Endothelial cell of umbilical vein (primary cell): ENCODE measurements at places on chromosomes 3 and 15. TPM values are rescaled to one million over a fixed set of nuclear protein-coding genes. Genes with fewer than 3 reads are reported as not detected.

DNA sequence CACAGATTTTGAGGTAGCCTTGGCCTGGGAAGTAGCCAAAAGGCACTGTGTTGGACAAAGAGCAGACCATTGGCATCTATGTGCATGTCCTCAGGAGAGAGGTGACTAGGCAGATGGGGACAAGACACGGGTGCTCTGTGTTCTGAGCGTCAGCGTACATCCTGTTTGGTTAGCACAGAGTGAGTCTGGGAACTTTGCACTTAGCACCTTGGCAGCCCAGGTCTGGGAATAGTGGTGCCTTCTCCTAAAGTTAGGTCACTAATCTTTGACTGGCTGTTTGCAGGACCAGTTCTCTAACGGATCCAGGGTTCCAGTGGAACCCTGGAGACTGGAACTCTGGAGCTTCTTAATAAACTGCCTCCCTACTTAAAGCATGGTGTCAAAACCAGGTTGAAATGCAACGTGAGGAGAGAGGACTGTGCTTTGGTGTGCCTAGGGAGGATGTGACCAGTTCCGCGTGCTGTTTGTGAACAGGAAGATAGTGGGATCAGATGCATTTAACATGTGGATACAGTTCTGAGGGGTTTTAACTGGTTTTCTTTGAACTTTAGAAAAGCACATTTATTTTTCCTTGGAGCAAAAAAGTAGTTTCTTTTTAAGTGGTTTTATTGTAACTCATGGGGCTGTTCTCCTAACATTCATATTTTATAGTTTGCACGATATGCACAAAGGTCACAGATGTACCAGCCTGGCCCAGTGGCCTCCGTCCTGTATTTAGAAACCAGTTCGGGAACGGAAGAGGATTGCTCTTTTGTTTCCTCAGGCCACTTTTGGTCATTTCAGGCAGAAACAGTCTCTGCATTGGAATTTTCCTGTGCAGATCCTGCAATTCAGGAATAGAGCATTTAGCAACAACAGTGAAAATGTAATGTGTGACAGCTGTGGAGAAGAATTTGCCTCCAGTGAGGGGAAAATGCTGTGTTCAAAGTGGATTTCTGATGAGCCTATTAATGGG, 48.8 kb downstream of the ABHD2 start:
- no peaks in the 10 kb centered on the region for H3K36me3 ChIP-seq
- DNase-seq: peak; percentile 46
- no peaks in the 10 kb centered on the region for H3K27me3 ChIP-seq
- H3K4me1 ChIP-seq: peaks cover 40% of the 10 kb centered on the region

DNA sequence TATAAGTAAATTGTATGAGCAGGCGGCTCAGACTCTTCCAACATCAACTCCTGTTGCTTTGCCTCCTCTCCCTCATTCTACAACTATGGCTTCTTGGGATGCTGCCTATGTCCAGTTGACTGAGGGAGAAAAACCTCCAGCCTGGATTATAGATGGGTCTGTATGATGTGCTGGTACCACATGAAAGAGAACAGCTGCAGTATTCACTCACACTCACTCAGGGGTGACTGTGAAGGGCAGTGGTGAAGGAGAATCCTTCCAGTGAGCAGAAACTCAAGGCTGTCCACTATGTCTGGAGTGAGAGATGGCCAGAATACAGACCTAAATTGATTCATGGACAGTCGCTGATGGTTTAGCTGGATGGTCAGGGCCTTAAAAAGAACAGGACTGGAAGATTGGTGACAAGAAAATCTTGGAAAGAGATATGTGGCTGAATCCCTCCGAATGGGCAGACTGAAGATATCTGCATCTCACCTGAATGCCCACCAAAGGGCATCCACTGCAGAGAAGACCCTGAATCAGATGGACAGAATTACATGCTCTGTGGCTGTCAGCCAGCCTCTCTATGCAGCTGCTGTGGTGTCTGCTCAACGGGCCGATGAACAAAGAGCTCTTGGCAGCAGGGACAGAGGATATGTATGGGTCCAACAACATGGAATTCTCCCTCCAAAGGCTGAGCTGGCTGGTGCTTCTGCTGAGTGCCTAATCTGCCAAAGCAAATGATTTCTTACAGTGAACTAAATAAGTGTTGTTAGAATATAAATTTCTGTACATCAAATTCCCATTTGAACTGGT, 1.9 kb upstream of the BCL2L10 start:
- H3K27ac ChIP-seq: no peak overlapping the region
- no peaks in the 10 kb centered on the region for H3K36me3 ChIP-seq
- H3K27me3 ChIP-seq: no peaks in the 10 kb centered on the region

- H3K36me3 ChIP-seq: no peaks in the 10 kb centered on the region
- H3K4me3 ChIP-seq: no peak overlapping the region
- peaks cover 32% of the 10 kb centered on the region for H3K4me1 ChIP-seq
Measured at GRCh38 chr3:39637807-39638206, 170.3 kb downstream of the MOBP start.

DNA sequence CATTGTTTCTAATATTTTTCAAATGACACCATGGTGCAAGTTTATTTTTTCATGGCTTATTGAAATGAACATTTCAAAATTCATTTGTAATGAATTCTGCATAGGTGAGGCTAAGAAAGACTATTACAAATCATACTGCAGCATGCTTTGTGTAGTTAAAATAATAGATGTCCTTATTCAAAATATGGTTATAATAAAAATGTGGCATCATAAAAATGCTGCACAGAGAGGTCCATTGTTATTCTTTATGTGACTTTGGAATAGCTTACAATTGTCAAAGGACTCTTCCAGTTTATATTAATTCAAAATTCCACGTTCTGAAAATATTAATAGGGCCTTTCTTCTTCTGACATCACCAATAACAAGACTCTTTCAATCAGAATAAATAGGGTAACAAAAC, 222.7 kb downstream of the GAP43 start:
- H3K27me3 ChIP-seq: no peaks in the 10 kb centered on the region
- H3K36me3 ChIP-seq: no peaks in the 10 kb centered on the region
- DNase-seq: no peak

Gene KBTBD12
- not detected in 2 replicates for total RNA-seq
